ENCODE measurements at places on chromosomes 11 and 22.

DNA sequence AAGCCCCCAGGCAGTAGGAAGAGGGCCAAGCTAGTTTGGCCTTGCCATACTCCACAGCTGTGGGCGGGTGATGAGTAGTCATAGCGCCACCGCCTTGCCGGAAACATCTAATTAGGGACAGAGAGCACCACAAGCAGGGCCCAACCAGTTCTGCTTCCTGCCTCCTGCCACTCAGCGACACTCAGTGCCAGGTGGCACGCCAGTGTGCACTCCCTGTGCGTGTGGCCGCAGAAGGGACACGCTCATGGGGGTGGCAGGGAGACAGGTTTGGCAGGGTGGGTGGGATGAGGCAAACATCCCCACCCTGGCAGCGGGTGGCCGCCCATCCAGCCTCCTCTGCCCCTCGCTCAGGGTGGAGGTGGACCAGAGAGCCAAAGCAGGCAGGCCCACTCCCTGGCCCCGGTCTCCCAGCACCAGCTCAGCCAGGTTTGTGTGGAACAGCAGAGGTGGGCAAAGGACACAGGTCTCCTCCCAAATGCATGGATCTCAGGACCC is 4.9 kb downstream of the OVOL1 start:
- peak; percentile 59 for DNase-seq

DNA sequence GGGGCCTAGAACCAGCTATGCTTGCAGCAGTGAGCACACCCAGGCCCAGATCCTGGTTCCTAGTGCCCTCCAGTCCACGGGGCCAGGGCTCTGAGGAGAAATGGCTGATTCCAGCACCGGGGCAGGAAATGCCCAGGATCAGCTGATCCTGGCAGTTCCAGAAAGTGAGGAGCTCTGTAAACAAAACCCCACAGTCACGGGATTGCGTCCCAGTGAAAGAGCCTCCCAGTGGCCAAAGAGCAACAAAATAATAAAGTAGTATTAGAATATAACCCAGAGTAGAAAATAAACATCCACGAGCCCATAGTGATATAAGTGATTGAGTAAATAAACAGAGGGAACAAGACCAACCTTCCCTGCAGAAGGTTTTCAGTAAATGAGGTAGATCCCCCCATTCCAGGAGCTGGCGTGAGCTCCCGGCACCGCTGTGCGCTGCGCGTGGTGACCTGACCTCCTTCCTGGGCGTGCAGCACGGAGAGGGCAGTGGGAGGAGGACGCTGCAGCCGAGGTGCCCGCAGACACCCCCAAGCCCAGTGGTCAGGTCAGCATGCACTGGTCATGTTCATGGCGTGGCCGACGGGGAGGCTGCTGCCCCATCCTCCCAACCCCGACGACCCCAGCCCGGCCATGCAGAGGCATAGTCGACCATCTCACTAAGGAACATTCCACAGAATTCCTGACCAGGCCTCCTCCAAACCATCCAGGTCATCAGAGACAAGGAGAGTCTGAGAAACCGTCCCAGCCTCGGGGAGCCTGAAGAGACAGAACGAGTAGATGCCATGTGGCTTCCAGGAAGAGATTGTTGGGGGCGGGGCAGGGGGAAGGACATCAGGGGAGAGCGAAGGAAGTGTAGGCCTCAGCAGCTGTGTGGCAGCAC is 19.8 kb downstream of the PTDSS2 start:
- no peak for DNase-seq

- DNase-seq = no peak
Observed at GRCh38 chr11:96567667-96568066, 177.9 kb downstream of the JRKL start.

GRCh38 chr11:95937358-95937757 is 13.5 kb upstream of the MTMR2 start:
- DNase-seq = no peak

- no peak for DNase-seq
Observed at GRCh38 chr11:67274768-67275605, 8.7 kb downstream of the GRK2 start.

DNA sequence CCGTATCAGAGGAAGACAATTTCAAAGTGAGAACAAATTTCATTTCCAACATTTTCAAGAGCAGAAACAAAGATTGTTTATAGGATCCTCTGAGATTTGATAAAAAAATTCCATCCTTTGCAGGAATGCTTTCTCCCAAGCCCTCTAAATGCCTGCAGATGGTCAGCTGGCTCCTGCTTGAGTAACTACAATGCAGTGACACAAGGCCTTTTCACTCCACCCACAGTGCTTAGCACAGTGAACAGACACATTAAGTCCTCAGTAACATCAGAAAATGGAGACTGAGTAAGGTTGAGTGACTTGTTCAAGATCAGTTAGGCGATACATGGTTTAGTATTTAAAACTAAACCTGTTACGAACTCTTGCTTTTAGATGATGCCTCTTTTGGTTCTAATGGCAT is 527.1 kb upstream of the CCDC90B start:
- no peak for DNase-seq

- no peak for DNase-seq
Observed at GRCh38 chr22:44802956-44803355, 50.6 kb downstream of the ARHGAP8 start.

DNA sequence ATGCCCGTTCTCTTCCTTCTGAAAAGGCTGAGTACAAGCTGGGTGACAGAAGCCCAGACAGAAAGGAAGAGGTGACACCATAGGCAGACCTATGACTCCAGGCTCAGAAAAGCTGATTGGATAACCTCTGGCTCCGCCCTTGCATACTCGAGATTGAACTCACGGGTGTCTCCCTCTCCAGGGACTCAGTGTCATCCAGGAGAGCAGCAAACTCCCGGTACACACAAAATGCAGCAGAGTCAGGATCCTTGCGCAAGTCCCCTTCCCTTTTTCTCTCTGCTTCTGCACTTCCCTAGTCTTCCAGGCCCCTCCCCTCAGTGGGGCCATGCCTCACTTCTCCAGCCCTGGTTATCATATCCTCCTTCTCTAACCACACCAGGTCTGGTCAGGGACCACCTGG is 9.8 kb downstream of the SCN4B start:
- no peak for DNase-seq

DNA sequence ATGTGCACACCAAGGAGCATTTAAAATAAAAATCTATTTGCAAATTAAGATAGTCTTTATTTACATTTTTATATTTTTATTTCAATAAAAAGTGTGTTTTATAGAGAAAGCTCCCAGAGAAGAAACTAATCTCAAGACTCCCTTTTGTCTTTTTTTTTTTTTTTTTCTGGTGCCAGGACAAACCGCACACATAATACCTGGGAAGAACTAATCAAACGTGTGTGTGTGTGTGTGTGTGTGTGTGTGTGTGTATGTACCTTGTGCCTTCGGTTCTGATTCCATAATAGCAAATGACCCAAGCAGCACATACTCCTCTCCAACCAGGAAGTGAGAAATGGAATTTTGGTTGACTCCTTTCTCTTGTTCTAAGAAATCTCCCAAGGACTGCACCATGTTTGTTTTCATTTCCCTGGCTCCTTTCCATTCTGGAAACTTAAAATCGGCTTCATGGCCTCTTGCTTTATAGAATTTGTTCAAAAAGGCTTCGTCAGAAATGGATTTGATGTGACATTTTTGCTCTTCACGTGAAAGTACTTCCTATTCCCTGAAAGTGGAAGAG is 65.3 kb downstream of the ST3GAL4 start:
- DNase-seq = no peak

DNA sequence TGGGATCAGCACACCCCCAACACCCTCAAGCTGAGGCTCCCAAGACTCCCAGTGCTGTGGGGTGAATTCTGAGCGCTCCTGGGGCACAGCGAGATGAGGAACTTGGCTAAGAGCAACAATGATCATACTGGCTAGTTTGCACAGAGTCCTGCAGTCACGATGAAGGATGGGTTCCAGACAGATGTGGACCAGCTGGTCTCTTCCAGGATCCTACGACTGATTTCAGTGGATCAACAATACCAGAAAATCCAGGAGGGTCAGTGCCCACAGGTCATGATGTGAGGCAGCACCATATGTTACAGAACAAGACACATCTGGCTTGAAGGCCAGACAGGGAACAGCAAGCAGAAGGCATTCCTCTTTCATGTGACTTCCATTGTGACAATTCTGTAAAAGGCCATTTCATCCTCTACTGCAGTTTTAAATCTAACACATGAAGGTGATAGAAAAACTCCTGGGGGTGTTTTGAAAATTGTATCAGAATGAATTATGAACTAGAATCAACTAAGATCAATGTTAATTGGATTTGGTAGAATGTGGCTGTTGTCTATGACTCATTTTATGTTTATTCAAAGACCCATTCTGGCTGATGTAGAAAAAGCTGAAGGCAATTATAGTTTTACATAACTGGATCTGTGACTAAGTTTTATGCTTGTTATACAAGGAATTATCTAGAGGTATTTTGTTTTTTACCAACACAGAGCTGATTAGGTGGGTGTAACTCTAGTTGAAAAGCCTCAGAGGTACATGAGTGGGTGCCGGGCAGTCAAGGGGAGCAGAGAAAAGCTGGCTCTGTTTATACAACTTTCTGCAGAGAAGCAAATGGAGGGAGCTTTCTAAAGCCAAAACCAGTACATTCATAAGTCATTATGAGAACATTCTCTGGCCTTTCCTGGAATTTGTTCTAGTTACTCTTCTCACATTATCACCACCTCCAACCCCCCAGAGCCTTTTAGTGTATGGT is 29.1 kb downstream of the OR52K1 start:
- DNase-seq = no peak

DNA sequence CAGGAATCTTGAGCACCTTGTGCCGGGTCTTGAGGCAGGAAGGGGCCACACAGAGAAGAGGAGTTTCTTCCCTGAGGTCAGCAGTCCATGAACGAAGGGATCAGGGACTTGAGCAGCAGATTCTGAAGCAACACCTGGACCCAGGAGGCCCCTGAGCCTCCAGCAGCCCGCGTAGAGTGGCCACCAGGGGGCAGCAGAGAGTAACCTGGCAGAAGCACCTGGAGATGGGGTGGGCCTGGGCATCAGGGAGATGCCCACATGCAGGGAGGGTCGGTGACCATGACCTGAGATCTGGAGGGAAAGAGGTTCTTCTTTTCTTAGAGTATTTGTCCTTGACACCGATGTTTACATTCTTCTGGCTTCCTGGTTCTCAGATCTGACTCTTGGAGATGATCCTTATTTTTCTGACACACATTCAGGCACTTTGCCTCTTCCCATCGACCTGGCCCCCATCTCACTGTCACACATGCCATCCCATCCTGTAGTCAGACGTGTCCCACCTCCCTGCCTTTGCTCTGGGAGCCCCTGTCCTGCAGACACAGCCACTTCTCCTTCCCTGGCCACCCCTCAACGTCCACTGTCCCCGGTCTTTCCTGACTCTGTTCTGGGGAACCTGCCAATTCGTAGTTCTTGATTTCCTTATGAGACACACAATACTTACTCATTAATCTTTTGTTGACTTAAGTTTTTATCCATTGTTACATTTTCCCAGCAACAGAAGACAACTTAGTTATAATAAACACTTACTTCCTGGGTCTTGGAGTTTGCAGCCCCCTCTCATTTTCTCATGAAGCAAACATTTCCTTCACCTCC is 66.5 kb downstream of the GGTLC2 start:
- DNase-seq = peak; percentile 71
